ENCODE measurements at places on chromosomes 7 and 10. TPM values are rescaled to one million over a fixed set of nuclear protein-coding genes. Genes with fewer than 3 reads are reported as not detected.

The GPNMB gene
- total RNA-seq: 58.6 TPM

The SEMA3A gene
- total RNA-seq: 51.4 TPM

The SLC39A12 gene
- not detected for total RNA-seq

The DYNC1I1 gene
- 0.83 TPM for total RNA-seq

The CFAP70 gene
- 0.92 TPM for total RNA-seq

Data from smooth muscle cell of bladder (primary cell).